ENCODE measurements at places on chromosomes 3 and 15. TPM values are rescaled to one million over a fixed set of nuclear protein-coding genes. Genes with fewer than 3 reads are reported as not detected.

GRCh38 chr3:103847081-103848062, 1412.6 kb downstream of the ZPLD1 start:
- no peak for DNase-seq

- no peak for DNase-seq
Measured at GRCh38 chr3:195760345-195761122, 39.8 kb downstream of the MUC20 start.

ATP13A5 gene
- total RNA-seq: not detected

LRRC3B gene
- not detected for total RNA-seq
